Activated T-helper 2 cell treated with anti-CD3 and anti-CD28 coated beads, Interferon-gamma antibody, Interleukin-2, Interleukin-4, amounts not matched to agents 10 μg/mL and 5 μg/mL and 100 μg/mL, durations not matched to agents 14 hours and 24 hours and 36 hours (primary cell): ENCODE measurements at places on chromosomes 4 and X.

DNA sequence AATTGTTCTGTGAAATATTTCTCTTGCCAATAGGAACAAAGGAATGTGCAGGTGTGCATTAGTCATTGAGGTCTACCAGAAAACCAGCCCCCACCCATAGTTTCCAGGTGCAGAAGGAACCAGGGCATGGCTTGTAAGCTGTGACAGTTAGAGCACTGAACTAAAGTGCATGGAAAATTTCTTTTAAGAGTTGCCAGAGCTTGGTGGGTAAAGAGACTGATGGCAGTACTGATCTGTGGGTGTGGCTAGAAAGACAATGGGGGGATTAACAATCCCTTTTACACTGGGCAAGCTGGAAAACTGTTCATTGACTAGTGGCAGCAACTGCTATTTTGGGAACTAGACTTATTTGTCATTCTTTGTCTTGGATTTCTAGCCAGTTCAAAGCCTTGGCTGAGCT, 326.9 kb downstream of the PCDH19 start:
- H3K27me3 ChIP-seq = no peaks in the 10 kb centered on the region
- no peak overlapping the region for H3K27ac ChIP-seq
- no peaks in the 10 kb centered on the region for H3K4me1 ChIP-seq

DNA sequence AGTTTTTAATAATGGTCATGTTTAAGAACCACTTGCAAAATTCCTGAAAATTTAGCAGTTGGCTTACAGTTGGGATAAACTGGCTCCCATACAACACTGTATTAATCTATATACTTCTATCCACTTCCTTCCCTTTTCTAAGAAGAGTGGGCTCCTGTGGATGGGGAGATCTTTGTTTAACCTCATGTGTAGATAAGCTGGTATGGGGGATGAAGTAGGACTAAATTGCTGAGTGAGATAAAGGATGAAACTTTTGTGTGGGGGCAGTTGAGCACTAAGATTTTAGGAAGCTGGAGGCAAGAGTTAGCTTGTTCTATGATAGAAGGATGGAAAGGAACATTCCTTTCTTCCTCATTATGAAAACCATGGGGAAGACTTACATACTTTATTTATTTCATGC, 54.6 kb upstream of the ATP8A1 start:
- no peak for DNase-seq
- no peak overlapping the region for H3K4me3 ChIP-seq
- peaks cover 5% of the 10 kb centered on the region for H3K27me3 ChIP-seq
- H3K27ac ChIP-seq = no peak overlapping the region

DNA sequence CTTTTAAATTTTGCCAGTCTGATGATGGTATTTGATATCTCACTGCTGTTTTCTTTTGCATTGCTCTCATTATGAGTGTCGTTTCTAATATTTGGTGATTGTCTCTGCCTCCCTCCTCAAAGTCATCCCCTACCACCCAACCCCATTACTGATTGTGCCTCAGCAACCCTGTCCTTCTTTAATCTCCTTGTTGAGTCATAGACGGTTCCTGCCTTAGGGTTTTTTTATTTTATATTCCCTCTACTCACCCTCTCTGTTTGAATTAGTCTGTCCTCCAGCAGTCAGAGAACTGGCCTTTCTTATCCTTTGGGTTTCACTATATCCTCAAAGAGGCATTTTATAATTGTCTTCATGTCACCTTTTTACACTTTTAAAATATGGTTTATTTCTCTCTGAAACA, 409.3 kb upstream of the CPEB2 start:
- no peaks in the 10 kb centered on the region for H3K27me3 ChIP-seq
- no peaks in the 10 kb centered on the region for H3K4me1 ChIP-seq
- no peak overlapping the region for H3K27ac ChIP-seq
- H3K36me3 ChIP-seq = no peaks in the 10 kb centered on the region

- H3K36me3 ChIP-seq = no peaks in the 10 kb centered on the region
- no peak for DNase-seq
- H3K27me3 ChIP-seq = no peaks in the 10 kb centered on the region
- H3K4me1 ChIP-seq = no peaks in the 10 kb centered on the region
Observed at GRCh38 chr4:137611998-137612700, 79.9 kb upstream of the PCDH18 start.

DNA sequence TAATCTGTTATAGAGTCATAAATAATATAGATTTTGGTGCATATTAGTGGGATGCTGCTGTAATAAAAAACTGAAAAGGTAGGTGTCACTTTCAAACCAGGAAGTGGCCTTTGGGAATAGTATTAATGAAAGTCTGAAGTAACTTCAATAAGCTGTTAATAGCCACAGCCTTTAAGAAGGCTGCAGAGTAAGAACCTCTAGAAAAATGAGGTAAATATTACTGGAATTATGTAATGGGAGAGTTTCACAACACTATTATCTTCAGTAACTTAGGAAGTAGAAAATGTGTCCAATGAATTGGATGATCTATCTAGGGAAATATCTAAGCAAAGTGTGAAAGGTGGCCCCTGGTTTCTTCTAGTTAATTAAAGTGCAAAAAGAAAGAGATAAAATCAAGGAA, 104.7 kb downstream of the NCAPG start:
- H3K36me3 ChIP-seq = no peaks in the 10 kb centered on the region
- H3K27me3 ChIP-seq = no peaks in the 10 kb centered on the region
- DNase-seq = no peak
- H3K4me1 ChIP-seq = no peaks in the 10 kb centered on the region
- no peak overlapping the region for H3K4me3 ChIP-seq

GRCh38 chr4:187478292-187479140, 517.1 kb upstream of the ZFP42 start:
- no peak for DNase-seq
- H3K4me1 ChIP-seq = no peaks in the 10 kb centered on the region
- H3K36me3 ChIP-seq = no peaks in the 10 kb centered on the region
- H3K27me3 ChIP-seq = no peaks in the 10 kb centered on the region

DNA sequence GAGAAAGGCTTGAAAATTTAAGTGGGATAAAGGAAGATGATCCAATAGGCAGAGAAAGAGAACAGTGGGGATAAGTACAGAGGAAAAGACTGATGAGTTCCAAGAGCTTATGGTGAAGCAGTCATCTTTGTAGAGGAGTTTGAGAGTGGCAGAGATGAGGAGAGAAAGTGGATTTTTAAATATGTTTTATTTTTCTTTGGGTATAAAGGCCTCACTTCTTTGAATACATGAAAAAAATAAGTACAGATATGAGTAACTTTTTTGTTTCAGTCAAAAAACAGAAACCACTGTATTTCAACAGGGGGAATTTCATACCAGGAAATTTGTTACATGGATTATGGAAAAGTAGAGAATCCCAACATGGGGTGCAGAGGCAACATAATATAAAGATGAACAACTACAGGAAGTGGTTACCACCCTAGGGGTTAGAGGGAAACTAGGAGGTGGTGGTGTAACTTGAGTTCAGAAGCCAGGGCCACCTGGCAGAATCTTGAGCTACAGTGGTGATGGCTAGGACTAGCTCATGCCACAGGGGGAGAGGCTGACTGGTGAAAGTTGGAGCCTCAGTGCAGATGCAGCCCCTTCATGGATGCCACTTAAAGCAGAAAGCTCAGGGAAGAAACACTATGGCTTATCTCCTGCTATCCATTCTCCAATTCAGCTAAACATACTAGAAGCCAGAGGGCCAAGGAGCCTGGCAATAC, 3.4 kb upstream of the CYBB start:
- H3K4me3 ChIP-seq = peak overlapping the region; percentile 26
- no peaks in the 10 kb centered on the region for H3K36me3 ChIP-seq
- no peak for DNase-seq
- H3K27ac ChIP-seq = peak overlapping the region; percentile 28
- no peaks in the 10 kb centered on the region for H3K27me3 ChIP-seq
